CD4-positive, alpha-beta T cell treated with Interleukin-17A for 1 hour (primary cell): ENCODE measurements at places on chromosomes 5 and 9.

GRCh38 chr5:169946743-169947295, 33.5 kb downstream of the INSYN2B start:
- no peak for DNase-seq

DNA sequence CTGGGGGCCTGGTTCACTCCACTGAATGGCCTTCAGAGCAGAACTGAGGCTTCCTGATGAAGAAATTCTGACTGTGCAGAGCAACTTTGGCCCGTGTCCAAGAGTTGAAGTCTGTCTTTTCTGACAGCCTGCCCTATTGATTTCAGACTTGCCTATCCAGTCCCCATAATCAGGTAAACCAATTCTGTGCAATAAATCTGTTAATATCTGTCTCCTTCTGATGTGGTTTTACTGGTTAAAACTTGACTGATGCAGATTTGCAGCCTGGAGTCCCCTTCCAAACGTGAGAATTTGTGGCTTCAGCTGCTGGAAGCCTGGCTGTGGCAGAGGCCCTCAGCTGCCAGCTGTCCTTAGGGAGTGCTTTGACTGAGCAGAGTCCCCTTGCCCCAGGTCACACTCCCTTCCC, 283.9 kb upstream of the ANKRD55 start:
- peak; percentile 32 for DNase-seq

- no peak for DNase-seq
Measured at GRCh38 chr9:133002147-133003070, 23.9 kb downstream of the GFI1B start.

- no peak for DNase-seq
Measured at GRCh38 chr5:72129725-72130124, 22.4 kb downstream of the MAP1B start.

DNA sequence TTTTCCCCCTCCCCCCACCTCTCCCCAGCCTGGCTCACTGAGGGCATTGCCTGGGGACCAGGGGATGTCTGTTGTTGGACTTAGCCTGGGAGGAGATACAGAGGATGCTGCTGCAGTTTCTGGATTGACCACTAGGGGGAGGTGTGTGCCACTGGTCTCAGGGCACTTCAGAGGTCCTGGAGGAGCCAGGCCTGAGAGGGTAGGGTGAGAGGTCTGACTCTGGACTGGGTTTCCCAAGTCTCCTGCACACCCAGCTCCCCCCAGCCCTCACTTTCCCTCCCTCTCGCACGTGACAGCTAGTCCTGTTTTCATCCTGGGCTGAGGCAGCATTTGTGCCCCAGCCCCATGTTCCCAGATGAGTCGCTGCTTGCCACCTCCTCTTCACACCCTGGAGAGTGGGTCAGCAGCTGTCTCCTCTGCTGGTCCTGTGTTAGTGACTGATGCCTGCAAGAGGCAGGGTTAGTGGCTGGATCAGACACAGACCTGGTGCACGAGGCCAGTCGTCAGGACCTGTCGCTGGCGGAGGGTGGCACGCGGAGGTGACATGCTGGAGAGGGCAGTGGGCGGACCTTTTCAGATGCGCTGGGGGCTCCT, 4.4 kb downstream of the IL3 start:
- DNase-seq, result peak; percentile 82
